Mesothelial cell of epicardium (in vitro differentiated cells): ENCODE measurements at places on chromosomes 1 and 21. TPM values are rescaled to one million over a fixed set of nuclear protein-coding genes. Genes with fewer than 3 reads are reported as not detected.

DNA sequence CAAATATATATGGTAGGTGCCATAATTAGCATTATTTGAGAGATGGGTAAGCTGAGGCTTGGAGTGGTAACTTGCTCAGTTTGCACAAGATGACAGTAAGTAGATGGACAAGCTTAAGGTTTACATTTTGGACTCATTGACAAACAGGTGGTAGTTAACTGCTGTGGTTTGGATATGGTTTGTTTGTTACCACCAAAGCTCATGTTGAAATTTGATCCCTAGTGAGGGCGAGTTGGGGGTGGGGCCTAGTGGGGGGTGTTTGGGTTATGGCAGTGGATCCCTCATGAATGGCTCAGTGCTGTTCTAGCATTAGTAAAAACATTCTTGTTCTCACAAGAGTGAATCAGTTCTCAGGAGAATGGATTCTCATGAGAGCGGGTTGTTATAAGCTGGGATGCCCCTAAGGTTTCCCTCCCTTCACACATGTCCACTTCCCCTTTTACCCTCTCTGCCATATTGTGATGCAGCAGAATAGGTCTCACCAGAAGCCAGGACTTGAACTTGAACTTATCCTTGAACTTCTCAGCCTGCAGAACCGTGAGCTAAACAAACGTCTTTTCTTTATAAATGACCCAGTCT lies 6.6 kb upstream of the PRRX1 start:
- H3K27ac ChIP-seq = no peak overlapping the region
- no peak overlapping the region for H3K4me3 ChIP-seq
- DNase-seq = no peak
- peaks cover 84% of the 10 kb centered on the region for H3K27me3 ChIP-seq
- no peaks in the 10 kb centered on the region for H3K36me3 ChIP-seq

SH2D1B gene
- total RNA-seq = not detected in 3 replicates

GRCh38 chr1:109807822-109808680 lies 44.3 kb upstream of the EPS8L3 start:
- no peak overlapping the region for H3K4me3 ChIP-seq
- peaks cover 12% of the 10 kb centered on the region for H3K4me1 ChIP-seq
- DNase-seq = no peak
- no peaks in the 10 kb centered on the region for H3K27me3 ChIP-seq

DISP1 gene
- 84.5 to 91.7 TPM (median 89.8 TPM) in 3 replicates for total RNA-seq

GRCh38 chr1:104874044-104874443 lies 1124.3 kb downstream of the AMY1C start:
- no peak for DNase-seq
- no peaks in the 10 kb centered on the region for H3K4me1 ChIP-seq
- no peak overlapping the region for H3K27ac ChIP-seq
- H3K36me3 ChIP-seq = no peaks in the 10 kb centered on the region
- no peak overlapping the region for H3K4me3 ChIP-seq

DNA sequence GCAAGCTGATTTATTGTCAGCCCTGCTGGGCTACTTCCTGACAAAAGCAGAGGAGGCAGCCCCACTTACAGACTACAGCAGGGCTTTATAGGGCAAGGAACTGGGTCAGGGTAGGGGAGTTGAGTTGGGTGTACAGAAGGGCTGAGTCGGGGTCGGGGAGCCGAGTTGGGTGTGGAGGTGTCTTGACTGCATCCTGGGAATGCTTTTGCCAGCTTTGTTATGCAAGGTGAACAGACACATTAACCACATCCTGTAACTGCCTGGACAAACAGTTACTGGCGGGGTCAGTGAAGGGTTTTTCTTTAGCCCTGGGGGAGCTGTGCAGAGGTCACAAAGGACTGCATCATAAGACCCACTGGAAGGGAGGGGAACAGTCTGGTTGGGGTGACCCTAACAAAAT lies 39.1 kb upstream of the GBP5 start:
- no peak for DNase-seq
- H3K4me3 ChIP-seq = no peak overlapping the region
- H3K4me1 ChIP-seq = peaks cover 4% of the 10 kb centered on the region
- H3K27me3 ChIP-seq = no peaks in the 10 kb centered on the region

- H3K4me3 ChIP-seq = no peak overlapping the region
- no peak overlapping the region for H3K27ac ChIP-seq
- peaks cover 29% of the 10 kb centered on the region for H3K36me3 ChIP-seq
- no peak for DNase-seq
- no peaks in the 10 kb centered on the region for H3K4me1 ChIP-seq
These were observed 42.7 kb downstream of the SCMH1 start for GRCh38 chr1:41199375-41199774.
